Left lung (tissue), 14 donors: ENCODE measurements at places on chromosomes 1 and 21. TPM values are rescaled to one million over a fixed set of nuclear protein-coding genes. Genes with fewer than 3 reads are reported as not detected.
A peak's percentile ranks its signal among the peaks of the same experiment; 100 is the strongest.

Gene CRABP2
- 108 TPM for polyA plus RNA-seq

Gene C1orf232
- polyA plus RNA-seq = not detected

Gene S100A8
- 12.0 TPM for polyA plus RNA-seq

Gene MORC3
- 61.4 TPM for polyA plus RNA-seq

Gene DNASE2B
- 0.11 TPM for polyA plus RNA-seq

Gene PGBD5
- 4.9 TPM for polyA plus RNA-seq

Gene CACNA1E
- 0.17 TPM for polyA plus RNA-seq

Gene RBBP5
- polyA plus RNA-seq = 19.6 TPM

Gene SPRR2B
- polyA plus RNA-seq = not detected

DNA sequence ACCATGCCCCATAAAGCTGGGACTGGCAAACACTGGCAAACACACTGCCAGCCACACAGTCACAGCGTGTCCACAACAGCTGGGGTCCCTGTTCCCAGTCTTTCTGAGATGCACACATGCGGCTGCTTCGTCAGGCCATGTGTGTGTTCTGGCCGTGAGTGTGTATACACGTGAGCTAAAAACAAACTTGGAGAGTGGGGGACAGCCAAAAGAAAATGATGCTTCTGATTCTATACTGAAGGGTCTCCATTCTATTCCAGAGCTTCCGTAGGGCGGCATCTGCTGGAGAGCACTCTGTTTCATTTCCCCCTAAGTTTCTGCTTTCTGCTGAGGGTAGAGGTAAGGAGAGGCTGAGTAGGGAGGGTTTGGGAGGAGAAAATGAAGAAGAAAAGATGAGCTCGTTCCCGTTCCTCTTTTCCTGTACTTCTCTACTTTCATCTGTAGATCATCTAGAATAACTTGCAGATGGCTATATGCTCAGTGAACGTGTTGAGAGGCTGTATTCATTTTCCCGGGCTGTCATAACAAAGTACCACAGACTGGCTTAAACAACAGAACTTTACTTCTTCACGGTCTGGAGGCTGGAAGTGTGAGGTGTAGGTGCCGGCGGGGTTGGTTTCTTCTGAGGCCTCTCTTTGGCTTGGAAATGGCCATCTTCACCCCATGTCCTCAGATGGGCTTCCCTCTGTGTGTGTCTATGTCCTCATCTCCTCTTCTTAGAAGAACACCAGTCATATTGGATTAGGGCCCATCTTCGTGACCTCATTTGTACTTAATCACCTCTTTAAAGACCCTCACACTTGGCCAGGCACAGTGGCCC is 151.6 kb downstream of the TOMM20 start:
- DNase-seq = peak; percentile 27

- DNase-seq = no peak
These were observed 613.9 kb downstream of the PTPRU start for GRCh38 chr1:29849991-29850757.

DNA sequence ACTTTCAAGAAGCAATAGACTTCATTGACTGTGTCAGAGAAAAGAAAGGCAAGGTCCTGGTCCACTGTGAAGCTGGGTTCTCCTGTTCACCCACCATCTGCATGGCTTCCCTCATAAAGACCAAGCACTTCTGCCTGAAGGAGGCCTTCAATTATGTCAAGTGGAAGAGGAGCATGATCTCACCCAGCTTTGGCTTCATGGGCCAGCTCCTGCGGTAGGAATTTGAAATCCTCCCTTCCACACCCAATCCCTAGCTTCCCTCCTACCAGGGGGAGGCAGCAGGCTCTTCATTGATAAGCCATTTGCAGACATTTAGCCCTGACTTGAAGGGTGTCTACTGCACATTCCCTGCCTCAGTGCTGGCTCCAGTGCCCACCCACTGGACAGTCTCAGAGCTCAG is 84.3 kb upstream of the RHOU start:
- DNase-seq = no peak

DNA sequence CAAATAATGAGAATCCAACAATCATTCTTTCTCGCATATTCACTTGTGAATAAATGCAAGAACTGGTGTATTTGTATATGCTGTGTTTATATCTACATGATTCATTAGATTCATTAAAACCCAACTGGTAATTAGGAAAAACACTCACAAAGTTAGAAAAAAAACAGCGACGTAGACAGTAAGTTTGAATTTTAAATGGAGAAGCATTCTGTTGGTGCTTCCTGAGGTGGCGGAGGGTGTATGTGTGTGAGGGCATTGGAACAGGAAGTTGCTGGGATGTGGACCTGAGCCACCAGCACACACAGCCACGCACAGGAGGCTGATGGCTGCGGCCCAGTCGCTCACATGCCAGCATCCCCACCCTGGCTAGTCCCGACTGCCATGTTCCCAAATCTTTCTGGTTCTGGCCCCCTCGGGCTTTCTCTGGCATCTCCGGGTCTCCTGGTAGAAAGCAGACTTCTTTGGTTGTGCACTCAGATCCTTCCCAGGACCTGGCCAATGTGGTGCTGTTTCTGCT is 121.6 kb upstream of the IRF2BP2 start:
- DNase-seq = no peak

DNA sequence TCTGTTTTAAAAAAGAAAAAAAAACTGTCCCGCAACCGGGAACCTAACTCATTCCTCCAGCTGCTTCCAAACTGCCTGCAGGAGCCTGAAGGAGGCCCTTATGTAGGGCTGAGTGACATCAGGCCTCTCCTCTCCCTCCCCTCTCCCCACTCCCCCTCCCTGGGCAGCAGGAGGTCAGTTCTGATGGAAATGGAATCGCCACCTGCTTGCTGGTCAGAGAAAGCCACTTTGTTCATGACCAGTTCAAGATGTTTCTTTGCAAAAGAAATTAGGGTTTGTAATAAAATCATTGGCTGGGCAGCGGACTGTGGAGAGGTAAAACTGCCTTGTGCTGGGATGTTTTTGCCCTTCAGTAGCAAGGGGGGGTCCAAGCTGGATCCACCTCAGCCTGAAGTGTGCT is at the start of gene MAP1LC3C:
Gene MAP1LC3C (minus strand): TSS at position 73 of the 400 bp plus-strand sequence. CDS start 90 bp downstream, outside the sequence.
- DNase-seq = no peak

- DNase-seq = no peak
These were observed 76.0 kb upstream of the EDN2 start for GRCh38 chr1:41560496-41560895.

DNA sequence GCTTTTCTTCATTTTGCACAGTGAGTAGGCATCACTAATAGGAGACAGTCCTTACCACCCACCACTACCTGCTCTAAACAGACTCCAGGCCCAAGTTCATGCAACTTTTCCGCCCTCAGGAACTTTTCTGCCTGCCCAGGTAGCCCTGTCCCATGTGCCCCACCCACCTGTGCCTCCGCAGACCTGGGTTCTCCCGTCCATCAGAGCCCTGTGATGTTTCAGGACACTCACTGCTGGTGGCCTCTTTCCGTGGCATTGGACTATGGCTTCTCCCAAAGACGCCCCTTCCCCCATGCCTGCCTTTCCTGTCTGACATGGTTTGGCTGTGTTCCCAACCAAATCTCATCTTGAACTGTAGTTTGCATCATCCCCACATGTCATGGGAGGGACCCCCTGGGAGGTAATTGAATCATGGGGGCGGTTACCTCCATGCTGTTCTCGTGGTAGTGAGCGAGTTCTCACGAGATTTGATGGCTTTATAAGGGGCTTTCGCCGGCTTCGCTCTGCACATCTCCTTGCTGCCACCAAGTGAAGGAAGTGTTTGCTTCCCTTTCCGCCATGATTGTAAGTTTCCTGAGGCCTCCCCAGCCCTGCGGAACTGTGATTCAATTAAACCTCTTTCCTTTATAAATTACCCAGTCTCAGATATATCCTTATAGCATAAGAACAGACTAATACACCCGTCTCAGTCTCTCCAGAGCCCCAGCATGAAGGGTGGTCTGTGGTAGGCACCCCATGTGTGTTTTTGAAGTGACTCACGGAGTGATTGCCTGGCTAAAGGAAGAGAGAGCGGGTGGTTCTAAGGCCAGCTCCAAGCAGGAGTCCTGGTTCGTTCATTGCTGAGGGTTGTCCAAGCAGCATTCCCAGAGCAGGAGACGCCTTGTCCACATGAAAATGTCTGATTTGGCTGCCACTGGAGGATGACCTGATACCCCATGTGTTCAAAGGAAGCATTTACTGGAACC is 86.0 kb upstream of the ZBTB40 start:
- DNase-seq = no peak

- peak; percentile 51 for DNase-seq
These were observed 92.8 kb upstream of the IFFO2 start for GRCh38 chr1:19049128-19049768.

GRCh38 chr21:44919111-44919912 is 1.4 kb downstream of the ITGB2 start:
- DNase-seq = no peak

GRCh38 chr1:180070286-180070685 is 84.4 kb upstream of the QSOX1 start:
- no peak for DNase-seq

DNA sequence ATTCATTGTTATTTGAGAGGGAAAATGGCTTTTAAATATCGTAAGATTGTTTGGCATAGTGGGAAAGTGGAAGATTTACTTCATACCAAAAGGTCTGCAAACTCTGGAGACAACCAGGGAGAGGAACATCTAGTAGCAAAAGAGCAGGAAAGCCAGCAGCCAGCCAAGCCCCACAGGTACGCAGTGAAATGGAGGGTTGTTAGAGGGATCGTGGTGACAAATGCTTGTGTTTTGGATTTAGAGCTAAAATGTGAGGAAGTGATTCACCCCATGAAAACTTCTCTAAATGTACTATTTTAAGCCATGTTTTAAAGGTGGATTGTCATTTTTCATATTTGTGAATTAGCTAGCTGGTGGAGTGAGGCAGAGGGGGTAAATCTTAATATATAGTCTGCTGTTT is 69.3 kb downstream of the RPS6KC1 start:
- DNase-seq = no peak

- no peak for DNase-seq
These were observed 28.5 kb downstream of the PGM1 start for GRCh38 chr1:63621698-63622097.

- no peak for DNase-seq
These were observed 21.4 kb downstream of the CITED4 start for GRCh38 chr1:40840526-40841323.
